ENCODE measurements at places on chromosomes 12 and 14.

GRCh38 chr14:104222396-104223036, 84.1 kb downstream of the KIF26A start:
- DNase-seq = no peak

GRCh38 chr14:35375558-35376025, 29.0 kb downstream of the NFKBIA start:
- no peak for DNase-seq

DNA sequence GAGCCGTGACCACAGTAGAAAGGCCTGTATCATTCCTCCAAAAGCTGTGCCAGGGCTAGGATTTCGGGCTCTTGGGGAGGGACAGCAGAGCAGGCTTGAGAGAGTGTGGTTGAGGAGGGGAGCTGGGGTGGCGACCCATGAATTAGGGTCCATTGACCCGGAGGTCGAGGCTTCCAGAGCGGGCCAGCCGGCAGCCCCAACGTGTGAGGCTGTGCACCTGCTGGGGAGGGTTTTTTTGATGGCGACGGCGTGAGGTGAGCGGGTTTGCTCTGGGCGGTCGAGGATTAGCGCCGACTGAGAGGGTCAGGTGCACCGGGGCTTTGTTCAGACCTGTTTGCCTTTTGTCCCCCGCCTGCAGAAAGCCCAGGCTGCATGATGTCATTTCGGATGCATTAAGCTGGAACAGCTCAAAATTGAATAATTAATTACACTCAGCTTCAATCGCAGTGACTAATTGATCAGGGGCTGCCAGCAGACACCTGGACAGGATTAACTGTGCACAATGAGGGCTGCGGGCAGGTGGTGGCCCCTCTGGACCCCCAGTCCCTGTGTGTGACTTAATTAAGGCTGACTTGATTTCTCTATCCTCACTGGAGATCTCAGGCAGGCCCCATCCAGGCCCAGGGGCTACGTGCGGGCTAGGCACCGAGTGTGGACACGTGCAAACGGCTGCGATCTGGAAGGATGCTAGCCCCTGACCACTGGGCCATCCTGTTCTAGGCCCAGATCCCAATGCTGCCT, 42.1 kb upstream of the MEG3 start:
- DNase-seq = no peak

- DNase-seq = no peak
Measured at GRCh38 chr12:51897181-51897580, 9.3 kb downstream of the ANKRD33 start.

GRCh38 chr12:68370006-68370590, 37.9 kb upstream of the MDM1 start:
- no peak for DNase-seq

DNA sequence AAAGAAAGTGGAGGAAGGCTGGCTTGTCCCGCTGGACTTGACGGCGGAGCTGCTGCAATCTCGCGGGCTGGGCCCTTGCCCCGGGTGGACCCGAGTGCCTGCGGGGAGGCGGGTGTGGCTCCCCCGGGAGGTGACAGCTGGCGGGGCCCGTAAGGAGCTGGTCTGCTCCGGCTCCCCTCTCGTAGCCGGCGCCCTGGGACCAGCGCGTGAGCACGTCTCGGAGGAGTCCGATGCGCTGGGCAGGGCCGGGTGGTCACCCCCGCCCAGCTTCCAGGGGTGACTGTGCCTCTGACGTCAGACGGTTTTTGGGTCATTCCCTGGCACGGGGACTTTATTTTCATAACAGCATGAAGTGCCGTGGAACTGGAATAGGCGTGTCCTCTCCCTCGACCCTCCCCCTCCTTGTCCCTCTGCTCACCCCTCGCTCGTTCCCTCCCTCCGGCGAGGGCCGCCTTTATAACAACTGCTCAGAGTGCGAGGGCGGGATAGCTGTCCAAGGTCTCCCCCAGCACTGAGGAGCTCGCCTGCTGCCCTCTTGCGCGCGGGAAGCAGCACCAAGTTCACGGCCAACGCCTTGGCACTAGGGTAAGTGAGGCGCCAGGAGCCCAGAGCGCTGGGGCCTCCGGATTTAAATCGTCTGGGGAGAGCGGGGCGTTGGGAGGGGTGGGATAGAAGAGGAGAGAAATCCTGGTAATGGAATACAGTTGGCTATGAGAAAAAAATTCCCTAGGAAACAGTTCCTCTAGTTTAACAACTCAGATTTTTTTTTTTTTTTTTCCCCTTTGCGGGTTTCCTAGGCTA, at the start of gene GPRC5A:
Gene GPRC5A (plus strand): TSS at position 483 of the 801 bp plus-strand sequence. CDS start 16,688 bp downstream, outside the sequence.
- no peak for DNase-seq

GRCh38 chr14:59500732-59501131, 16.4 kb downstream of the JKAMP start:
- DNase-seq = no peak

DNA sequence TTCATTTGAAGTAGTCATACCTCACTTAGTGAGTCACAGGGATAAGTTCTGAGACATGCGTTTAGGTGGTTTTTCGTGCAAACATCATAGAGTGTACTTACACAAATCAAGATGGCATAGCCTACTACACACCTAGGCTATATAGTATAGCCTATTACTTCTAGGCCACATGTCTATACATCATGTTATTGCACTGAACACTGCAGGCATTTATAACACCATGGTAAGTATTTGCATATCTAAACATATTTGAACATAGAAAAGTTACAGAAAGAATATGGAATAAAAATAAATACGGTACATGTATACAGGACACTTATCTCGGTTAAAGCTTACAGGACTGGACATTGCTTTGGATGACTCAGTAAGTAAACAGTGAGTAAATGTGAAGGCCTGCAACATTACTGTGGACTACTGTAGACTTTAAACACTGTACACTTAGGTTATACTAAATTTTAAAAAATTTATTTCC, 670.6 kb downstream of the SLC16A7 start:
- no peak for DNase-seq

- no peak for DNase-seq
Measured at GRCh38 chr12:51686727-51687126, 95.7 kb downstream of the SCN8A start.

- DNase-seq = peak; percentile 91
Measured at GRCh38 chr14:67599698-67600561, at the start of gene PIGH. PIGH (minus strand) TSS chr14:67600268; CDS start chr14:67600203, 65 bp downstream.

DNA sequence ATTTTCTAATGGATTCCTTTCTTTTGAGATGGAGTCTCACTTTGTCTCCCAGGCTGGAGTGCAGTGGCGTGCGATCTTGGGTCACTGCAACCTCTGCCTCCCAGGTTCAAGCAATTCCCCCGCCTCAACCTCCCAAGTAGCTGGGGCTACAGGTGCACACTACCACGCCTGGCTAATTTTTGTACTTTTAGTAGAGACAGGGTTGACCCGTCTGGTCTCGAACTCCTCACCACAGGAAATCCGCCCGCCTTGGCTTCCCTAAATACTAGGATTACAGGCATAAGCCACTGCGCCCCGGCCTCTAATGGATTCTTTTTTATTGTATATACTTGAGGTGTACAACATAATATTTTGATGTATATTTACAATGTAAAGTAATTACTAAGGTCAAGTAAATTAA, 140.1 kb upstream of the SLCO1C1 start:
- DNase-seq = no peak

- DNase-seq = no peak
Measured at GRCh38 chr12:96211988-96212387, 17.8 kb downstream of the ELK3 start.

- no peak for DNase-seq
Measured at GRCh38 chr14:50792634-50793068, 38.3 kb downstream of the NIN start.

DNA sequence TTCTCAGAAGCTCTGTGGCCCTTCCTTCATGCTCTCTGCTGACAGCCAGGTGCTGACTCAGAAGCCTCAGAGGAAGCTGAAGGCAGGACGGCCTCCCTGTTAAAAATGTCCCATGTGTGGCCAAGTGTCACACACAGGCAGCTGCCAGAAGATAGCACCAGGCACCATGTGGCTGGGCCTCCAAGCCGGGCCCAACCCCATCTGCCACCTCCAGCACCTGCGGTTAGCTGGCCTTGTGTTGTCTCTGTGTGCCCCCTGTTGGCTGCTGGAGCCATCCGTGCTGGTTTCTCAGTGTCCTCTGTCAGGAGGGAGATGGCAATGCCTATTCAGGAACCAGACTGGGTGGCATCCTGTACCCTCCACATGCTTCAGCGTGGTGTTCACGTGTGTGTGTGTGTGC, 63.2 kb downstream of the TSPAN11 start:
- DNase-seq = no peak

DNA sequence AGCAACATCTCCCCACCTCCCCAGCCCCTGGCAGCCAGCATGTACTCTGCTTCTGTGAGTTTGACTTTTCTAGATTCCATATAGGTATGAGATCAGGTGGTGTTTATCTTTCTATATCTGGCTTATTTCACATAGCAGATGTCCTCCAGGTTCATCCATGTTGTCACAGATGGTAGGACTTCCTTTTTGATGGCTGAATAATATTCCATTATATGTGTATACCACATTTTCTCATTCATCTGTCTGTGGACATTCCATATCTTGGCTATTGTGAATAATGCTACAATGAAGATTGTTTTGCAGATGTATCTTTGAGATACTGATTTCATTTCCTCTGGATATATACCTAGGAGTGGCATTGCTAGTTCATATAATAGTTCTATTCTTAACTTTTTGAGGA, 18.4 kb downstream of the ALKBH2 start:
- DNase-seq = no peak

DNA sequence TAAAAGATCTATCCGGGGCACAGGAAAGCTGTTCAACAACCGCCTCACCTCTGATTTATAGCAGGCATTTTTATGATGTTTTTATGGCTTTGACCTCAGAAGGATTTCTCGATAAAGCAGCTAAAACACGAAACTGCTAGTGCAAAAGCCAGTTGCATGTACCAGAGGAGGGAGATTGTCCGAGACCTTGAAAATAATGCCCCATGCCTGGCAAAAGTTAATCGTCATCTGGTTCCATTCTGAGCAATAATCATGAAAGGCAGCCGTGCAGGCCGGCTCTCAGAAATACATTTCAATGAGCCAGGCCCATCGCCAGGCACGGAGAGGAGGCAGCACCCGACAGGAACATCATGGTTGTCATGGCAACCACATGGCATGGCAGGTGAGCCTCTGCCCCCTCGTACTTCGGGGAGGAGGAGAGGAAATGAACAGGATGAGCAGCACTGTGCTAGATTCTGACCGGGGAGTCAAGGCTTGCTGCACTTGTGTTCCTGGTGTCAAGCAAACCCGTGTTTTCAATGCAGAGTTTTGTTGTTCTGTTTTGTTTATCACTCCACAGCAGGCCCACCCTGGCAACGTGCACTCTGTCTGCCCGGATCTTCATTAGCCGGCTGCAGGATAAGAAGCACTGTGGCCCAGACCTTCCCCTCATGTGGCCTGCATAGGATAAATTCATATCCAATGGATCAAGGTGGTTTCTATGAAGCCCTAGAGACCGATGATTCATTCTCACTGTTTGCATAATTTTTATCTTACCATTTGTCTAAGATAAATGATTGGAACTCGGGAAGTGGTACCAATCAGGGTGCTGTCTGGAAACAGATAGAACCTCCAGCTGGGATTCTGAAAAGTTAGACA, 160.2 kb downstream of the RIMBP2 start:
- DNase-seq = no peak

- DNase-seq = no peak
Measured at GRCh38 chr12:108693751-108694150, 37.6 kb downstream of the CORO1C start.
